RPMI7951 (cell line): ENCODE measurements at places on chromosomes 2 and 18. TPM values are rescaled to one million over a fixed set of nuclear protein-coding genes. Genes with fewer than 3 reads are reported as not detected.
A peak's percentile ranks its signal among the peaks of the same experiment; 100 is the strongest.

GRCh38 chr2:152571048-152571766 is 146.1 kb downstream of the PRPF40A start:
- no peak for DNase-seq

- DNase-seq = no peak
These were observed 94.8 kb downstream of the PLB1 start for GRCh38 chr2:28590496-28591301.

GRCh38 chr18:11497585-11497984 is 111.8 kb upstream of the SLC35G4 start:
- DNase-seq = peak; percentile 86

DNA sequence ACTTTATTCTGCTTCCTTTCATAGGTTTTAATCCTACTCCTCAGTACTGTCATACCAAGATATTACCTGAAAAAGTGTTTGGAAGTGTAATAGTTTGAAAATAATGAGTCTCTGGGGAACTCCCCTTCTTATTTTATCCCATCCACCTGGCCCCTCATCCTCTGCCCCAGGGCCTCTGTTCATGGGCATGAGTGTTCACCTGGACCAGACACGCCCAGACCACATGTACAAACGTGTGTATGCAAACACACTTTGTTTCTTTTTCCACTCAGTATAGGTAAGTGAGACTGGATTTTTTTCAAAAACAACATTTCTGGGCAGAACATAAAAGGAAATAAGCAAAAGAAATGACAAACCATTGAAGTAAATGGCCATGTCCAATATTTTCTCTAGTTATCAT is 62.1 kb upstream of the THSD7B start:
- DNase-seq = no peak

DNA sequence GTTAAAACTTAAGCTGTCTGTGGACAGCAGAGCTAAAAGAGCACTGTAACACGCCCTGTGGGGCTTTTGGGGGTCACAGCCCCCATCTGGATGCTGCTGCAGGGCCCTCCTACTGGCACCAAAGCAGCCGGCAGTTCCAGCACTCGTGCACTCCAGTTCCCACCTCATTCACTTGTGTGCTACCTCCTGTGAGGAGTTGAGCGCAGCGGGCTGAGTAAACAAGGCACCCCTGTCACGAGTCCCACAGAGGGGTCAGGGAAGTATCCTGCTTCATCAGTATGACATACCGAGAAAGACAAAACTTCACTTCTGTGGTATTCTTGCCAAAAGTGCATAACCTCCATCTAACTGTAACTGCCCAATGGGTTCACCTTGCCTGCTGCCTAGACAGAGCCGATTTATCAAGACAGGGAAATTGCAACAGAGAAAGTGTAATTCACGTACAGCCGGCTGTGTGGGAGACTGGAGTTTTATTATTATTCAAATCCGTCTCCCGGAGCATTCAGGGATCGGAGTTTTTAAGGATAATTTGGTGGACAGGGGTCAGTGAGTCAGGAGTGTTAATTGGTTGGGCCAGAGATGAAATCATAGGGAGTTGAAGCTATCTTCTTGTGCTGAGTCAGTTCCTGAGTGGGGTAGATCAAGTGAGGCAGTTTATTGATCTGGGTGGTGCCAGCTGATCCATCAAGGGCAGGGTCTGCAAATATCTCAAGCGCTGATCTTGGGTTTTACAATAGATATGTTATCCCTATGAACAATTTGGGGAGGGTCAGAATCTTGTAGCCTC is 41.6 kb downstream of the TMEM17 start:
- DNase-seq = no peak

DNA sequence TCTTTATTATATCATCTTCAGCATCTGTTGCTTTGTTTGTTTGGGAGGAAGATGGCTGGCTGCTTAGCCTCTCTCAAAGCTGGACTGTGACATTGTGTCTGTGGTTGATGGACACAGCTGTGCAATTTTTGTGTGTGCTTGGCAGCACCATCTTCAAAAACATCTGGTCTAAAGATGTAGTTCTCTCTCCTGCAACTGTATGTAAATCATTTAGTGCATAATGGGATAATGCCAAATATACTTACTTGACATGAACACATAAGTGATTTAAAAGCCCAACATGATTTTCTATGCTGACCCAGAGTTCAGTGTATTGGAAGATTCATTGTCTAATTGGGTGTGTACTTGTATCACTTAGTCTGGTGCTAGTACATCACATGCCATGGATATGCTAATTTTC is 112.2 kb downstream of the MAP4K4 start:
- DNase-seq = peak; percentile 85

DNA sequence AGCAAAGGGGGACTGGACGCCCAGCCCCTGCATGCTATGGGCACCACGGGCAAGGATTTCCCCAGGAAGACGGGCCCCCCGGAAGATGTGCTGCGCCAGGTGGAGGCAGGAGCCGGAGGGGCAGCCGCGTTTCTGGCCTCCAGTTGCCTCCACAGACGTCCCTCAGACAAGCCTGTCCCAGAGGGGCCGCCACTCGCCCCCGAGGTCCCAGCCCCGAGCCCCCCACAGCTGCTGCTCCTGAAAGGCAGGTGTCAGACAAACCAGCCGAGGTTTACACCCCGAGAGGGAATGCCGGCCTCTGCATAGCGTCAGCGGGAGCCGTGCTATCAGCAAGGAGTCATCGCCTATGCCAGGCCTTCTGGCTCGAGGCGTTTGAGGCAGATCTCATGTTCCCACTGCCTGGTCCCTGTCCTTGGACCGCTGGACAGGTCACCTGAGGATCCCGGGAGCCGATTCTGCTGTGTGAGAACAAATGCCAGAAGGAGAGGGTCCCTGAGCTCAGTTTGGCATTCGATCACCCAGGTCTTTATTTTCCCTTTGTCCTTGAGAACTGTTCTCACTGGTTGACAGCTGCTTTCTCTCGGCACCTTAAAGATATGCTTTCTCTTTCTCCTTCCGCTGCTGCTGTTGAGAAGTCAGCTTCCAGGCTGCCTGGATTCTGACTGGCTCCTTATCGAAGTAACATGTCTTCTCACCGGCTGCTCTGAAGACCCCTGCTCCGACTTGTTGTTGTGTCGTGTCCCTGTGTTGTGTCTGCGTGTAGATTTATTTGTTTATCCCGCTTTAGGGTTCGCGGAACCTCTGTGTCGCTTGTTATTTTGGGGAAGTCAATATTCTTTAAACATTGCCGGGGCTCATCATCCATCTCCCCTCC is 20.6 kb downstream of the CROCC2 start:
- DNase-seq = peak; percentile 68

- no peak for DNase-seq
These were observed 744.0 kb downstream of the ADCYAP1 start for GRCh38 chr18:1648712-1649111.

DNA sequence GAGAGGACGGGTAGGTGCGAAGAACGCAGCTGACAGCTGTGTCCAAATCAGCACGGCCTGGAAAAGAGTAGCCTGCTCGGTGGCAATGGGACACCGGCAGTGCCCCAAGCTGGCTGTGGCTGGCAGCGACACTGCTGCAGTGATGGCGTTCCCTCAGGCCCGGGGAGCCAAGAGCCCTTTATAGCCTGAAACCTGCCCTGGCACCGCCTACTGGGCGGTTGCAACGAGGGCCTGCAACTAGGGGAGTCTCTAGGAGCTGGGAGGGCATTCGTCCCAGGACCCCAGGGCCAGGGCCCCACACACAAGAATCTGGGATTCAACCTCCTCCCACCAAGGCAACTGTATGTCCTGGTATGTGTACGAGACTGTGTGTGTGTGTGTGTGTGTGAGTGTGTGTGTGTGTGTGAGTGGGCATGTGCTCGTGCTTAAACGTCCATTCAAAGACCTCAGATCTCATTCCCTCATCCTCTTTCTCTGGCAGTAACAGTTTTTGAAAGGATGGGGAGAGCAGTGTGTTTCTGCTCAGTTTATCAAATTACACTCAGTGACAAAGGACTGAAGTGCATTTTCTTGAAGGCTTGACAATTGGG is 6.8 kb upstream of the CYP26B1 start:
- no peak for DNase-seq

GRCh38 chr2:207352978-207353671 is 176.6 kb upstream of the CREB1 start:
- DNase-seq = no peak

DNA sequence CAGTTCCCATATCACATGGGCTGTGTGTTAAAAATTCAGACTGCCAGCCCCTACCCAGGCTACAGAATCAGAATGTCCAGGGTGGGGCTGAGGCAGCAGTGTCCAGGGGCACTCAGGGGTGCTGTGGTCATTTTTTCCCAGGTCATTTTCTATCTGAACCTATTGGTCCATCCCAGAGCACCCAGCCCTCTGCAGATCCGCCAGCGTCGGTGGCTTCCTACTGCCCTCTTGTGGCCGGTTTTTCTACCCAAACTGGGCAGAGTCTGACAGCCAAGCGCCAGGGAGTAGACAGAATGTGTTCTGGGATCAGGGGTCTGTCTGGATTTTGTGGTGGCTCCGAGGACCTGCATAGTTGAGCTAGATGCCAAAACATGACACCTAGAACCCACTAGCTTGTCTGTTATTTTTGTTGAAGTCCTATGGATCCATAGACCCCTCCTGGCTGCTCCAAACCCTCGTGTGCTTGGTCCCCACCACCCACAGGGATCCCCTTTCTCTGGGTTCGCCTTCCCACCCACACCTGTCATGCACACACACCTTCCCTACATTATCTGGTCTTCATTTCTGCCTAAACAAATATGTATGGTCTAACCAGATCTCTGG is 34.1 kb upstream of the RMDN2 start:
- DNase-seq = peak; percentile 71

DNA sequence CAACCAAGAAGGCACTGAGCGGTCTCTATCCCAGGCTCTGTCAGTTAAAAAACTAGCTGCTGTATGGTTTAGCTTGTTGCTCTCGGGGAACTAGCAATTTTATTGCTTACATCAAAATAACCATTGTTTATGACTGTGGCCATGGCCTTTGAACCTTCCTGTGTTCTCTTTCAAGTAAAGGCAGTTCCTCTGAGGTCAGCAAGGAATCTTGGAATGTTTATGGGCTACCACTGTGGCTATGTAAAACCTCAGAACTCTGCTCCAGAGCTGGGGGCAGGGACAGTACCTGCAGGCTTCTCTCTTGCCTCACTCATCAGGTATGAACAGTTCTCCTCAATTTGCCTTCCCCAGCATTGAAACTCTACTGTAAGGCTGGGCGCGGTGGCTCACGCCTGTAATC is 416.0 kb upstream of the NETO1 start:
- DNase-seq = peak; percentile 65

DNA sequence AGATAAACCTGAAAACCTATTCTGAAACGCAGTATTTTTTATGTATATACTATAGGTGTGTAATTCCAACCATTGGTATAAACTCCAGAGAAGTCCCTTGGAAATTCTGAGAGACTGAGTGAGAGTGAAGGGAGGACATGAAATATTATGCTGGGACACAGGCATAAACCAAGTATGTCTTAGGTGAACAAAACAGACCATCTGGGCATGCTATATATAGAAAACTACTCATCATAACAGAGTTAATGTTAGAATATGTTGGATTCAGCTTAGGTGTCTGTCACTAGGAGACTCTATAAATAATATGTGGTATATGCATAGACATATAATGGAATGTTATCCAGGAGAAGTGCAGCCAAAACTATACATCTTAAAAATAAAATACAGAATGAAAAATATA is 282.6 kb downstream of the LRP1B start:
- no peak for DNase-seq

GRCh38 chr2:51534166-51534565 is 502.2 kb upstream of the NRXN1 start:
- DNase-seq = no peak

DNA sequence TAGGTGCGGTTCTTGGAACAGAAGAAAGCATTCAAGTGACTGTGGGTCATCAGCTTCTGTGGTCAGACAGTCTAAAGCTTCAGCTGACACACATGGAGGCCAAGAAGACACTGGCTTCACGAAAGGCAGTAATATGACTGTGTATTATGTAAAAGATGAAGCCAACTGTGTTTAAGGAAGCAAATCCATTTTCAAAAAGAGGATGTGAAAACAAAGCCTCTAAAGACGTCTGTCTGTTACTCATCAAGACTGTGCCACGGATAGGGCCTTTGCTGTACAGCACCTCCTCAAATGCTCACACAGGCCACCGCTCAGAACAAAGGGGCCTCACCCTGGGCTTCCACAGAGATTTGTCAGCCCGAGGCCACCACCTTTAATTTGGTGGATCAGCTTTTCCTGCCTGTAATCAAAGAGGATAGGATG is 21.1 kb upstream of the TMEM163 start:
- DNase-seq = peak; percentile 84

DNA sequence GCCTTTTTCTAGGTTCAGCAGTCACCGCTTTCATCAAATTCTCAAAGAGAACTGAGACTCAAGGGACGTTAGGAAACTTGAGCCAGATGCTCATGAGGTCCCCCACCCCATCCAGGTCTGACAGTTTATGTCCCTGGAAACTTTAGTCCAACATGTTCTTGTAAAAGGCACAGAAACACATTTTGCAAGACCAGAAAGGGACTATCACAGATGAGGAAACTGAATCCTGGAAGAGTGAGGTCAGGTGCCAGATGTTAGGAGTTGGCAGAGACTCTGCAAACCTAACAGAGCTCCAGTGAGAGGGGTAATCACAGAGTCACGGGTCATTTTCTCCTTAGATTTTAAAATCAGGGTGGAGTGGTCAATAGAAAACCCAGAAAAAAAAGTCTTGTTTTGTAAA is 76.6 kb downstream of the RDH14 start:
- DNase-seq = no peak

SERPINB2 gene
- total RNA-seq = 20.3 and 20.5 TPM in 2 replicates

SP9 gene
- total RNA-seq = not detected in 2 replicates

RAD51AP2 gene
- total RNA-seq = not detected in 2 replicates

LIPG gene
- total RNA-seq = 0.60 and 2.2 TPM in 2 replicates

SLC11A1 gene
- under 0.01 and 0.10 TPM in 2 replicates for total RNA-seq

UGT1A8 gene
- total RNA-seq = not detected in 2 replicates
